ENCODE measurements at places on chromosomes 2 and 18. TPM values are rescaled to one million over a fixed set of nuclear protein-coding genes. Genes with fewer than 3 reads are reported as not detected.

CD8B2 gene
- total RNA-seq = 0.27 TPM

CSRNP3 gene
- 7.4 TPM for total RNA-seq

PIAS2 gene
- 50.4 TPM for total RNA-seq

DIPK1C gene
- not detected for total RNA-seq

CABYR gene
- 1.3 TPM for total RNA-seq

ANKRD30BL gene
- 0.60 TPM for total RNA-seq

ADRA2B gene
- 9.0 TPM for total RNA-seq

C2orf78 gene
- total RNA-seq = not detected

POTEI gene
- total RNA-seq = not detected

CCBE1 gene
- 0.85 TPM for total RNA-seq

LYG2 gene
- not detected for total RNA-seq

UGT1A10 gene
- not detected for total RNA-seq

CHST9 gene
- 18.6 TPM for total RNA-seq

REG3A gene
- total RNA-seq = 6.0 TPM

CERKL gene
- total RNA-seq = 1.4 TPM

SLC5A7 gene
- not detected for total RNA-seq

TMEM198 gene
- total RNA-seq = 2.8 TPM

CPO gene
- total RNA-seq = 0.28 TPM

KDM3A gene
- total RNA-seq = 51.0 TPM

ELOA2 gene
- total RNA-seq = not detected
